Caki2 (cell line): ENCODE measurements at places on chromosomes 2 and 18.
A peak's percentile ranks its signal among the peaks of the same experiment; 100 is the strongest.

GRCh38 chr2:106705877-106706276, 180.1 kb downstream of the ST6GAL2 start:
- no peak for DNase-seq

DNA sequence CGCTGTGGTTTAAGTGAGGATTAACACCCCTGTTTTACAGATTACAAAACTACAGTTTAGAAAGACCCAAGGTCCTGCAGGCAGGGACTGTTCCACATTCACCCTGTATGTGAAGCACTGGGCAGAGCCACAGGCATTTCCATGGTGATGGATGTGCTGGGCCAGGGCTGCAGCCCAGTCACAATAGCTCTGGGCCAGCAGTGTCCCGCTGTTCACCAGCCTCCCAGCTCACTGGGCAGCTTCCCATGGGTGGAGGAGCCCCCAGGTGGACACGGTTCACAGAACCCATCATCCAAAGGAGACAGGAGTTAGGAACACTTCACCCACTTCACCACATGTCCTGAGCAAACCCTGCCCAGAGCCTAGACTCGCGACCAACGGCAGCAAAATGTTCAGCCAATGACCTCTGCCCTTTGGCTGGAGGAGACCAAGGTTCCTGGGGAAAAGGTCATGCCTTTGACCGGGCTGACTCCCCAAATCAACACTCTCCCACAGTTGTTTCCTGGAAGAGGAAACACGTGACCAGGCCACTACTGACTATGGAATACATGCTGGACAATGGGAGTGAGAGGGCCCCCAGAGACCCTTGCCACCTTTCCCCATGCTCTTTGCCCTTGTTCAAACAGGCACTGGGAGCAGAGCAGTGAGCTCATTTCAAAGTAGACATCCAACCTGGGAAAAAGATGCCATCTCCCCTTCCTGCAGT, 28.0 kb upstream of the SLC35F6 start:
- no peak for DNase-seq

GRCh38 chr18:13287372-13287771, 68.8 kb downstream of the LDLRAD4 start:
- no peak for DNase-seq

DNA sequence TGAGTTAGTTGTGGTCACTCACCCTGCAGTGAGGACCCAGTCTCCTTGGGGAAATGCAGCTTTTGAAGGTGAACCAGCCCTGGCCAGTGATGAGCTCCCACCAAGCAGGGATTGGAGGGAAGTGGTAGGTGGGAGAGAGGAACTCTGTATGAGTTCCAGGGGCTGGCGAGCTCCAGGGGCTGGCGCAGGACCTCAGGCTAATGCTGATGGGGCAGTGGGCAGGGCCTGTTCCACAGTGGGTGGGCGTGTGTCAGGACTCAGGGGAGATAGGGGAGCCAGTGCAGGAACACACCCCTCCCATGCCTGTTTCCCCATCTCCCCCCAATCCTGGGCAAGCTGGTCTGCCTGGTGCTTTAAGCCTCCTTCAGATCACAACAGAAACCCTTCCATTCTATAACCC, 208.4 kb downstream of the DYSF start:
- DNase-seq = no peak

- DNase-seq = no peak
Measured at GRCh38 chr2:95334916-95335641, 37.9 kb downstream of the KCNIP3 start.

GRCh38 chr2:30314981-30315380, 83.6 kb downstream of the LBH start:
- no peak for DNase-seq

GRCh38 chr2:113156278-113157117, 17.3 kb upstream of the PSD4 start:
- DNase-seq = peak; percentile 42

DNA sequence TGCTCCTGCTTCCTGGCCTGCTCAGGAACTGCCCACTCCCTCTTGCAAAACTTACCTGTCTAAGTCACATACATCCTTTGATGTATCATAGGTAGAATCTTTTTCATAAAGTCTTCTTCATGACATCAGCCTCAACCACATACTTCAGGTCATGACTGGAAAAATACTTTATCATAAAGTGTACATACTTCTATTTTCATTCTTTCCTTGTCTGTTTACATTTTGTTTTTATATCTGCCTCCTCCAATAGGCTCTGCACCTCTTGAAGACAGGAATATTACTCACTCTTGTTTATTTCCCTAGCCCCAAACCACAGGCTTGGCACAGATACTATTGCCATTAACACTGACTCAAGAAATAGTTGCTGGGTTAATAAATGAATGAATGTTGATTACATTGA, 43.6 kb upstream of the ZNF804A start:
- DNase-seq = peak; percentile 5

- DNase-seq = peak; percentile 36
Measured at GRCh38 chr2:12587729-12588522, 128.8 kb upstream of the TRIB2 start.

- DNase-seq = peak; percentile 70
Measured at GRCh38 chr2:9099341-9099751, 95.9 kb upstream of the MBOAT2 start.

GRCh38 chr2:42328923-42329322, 32.1 kb downstream of the COX7A2L start:
- DNase-seq = no peak

GRCh38 chr2:238176613-238177012, 17.8 kb downstream of the ERFE start:
- DNase-seq = no peak

GRCh38 chr2:191374366-191374765, 129.2 kb downstream of the MYO1B start:
- DNase-seq = no peak

GRCh38 chr2:223000872-223001796, 50.9 kb upstream of the KCNE4 start:
- no peak for DNase-seq

GRCh38 chr2:83587309-83587708, 871.8 kb downstream of the SUCLG1 start:
- DNase-seq = no peak

- DNase-seq = peak; percentile 83
Measured at GRCh38 chr2:145800151-145801091, 1280.5 kb upstream of the ZEB2 start.

DNA sequence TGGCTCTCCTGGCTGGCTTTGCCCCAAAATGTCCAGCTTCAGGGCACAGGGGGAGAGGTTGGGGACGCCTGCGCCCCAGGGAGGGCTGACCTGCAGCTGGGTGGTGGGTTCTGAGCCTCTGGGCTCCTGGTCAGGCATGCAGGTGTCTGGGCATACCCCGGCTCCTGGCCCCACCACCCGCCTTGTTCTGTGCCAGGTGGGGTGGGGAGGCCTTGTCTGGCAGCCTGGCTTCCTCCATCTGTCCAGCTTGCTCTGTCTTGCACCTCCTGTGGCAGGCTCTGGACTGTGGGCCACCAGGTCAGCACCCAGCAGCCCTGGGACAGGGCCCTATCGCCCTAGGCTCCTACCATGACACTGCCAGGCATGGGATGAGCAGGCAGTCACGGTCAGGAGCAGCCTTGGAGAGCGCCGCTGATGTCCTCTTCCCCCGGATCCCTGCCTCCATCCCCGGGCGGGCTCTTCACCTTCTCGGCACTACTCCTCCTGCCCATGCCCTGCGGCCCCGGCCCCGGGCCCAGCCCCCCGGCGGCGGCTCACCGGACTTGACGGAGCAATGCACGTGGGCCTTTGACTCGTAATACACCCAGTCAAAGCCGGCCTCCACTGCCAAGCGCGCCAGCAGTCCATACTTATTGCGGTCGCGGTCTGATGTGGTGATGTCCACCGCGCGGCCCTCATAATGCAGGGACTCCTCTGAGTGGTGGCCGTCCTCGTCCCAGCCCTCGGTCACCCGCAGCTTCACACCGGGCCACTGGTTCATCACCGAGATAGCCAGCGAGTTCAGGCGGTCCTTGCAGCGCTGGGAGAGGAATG, 3.6 kb downstream of the IHH start:
- no peak for DNase-seq

DNA sequence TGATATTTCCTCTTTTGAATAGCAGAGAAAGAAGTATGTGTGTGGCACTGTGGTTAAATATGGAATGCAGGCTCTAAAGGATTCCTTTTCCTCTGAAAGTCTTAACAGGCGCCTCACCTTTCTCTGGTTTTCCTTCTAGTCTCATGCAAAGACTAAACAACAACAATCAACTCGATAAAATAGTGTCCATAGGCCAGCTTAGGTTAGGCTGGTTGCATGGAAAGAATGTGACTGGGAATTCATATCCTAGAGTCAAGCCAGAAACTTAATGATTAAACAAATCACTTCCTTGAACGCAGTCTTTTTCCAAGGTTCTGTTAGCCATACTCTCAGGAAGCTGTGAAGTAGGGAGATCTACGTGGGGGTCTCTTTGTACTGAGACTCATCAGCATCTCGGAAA, 800.8 kb upstream of the ID2 start:
- peak; percentile 44 for DNase-seq

- no peak for DNase-seq
Measured at GRCh38 chr2:143375384-143375880, 246.2 kb downstream of the ARHGAP15 start.

DNA sequence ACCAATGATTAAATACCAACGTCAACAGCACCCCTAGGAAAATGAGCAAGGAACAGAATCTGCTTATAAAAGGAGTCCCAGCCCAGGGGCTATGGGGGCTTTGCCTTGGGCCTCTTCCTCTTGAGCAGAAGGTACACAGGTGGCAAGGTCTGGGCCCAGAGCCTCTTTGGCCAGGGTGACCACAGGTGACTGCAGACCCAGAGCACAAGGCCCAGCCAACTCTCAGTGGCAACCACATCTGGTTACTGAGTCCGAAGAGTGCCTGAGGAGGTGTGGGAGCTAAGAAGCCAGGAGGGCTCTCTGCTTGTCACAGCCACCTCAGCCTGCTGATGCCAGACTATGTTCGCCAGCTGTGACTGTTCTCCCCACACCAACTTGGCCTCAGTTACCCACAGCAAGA, 34.3 kb upstream of the CHN1 start:
- DNase-seq = no peak

GRCh38 chr2:173996766-173997165, 31.6 kb upstream of the SP3 start:
- no peak for DNase-seq

DNA sequence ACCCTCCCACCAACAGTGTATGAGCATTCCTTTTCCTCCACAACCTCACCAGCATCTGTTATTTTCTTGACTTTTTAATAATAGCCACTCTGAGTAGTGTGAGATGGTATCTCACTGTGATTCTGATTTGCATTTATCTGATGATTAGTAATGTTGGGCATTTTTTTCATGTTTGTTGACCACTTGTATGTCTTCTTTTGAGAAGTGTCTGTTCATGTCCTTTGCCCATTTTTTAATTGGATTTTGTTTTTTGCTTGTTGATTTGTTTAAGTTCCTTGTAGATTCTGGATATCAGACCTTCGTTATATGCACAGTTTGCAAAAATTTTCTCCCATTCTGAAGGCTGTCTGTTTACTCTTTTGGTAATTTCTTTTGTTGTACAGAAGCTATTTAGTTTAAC, 59.1 kb downstream of the SP100 start:
- DNase-seq = no peak

DNA sequence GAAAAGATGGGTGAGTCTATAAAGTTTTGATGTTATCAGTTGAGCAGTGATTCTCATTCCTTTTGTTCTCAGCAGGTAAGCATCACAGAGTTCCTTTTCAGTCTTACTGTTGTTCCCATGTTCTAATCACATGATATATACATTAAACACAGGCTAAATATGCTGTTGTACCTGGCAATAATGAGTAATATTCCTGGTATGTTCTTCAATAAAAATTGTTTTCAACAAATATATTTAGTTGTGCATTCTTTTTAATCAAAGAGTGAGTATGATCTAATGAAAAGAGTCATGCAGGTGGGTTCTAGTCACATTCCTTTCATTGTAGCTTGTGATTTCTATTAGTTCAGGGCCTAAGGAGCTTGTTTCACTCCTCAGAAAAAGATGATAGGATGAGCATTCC, 288.3 kb upstream of the NETO1 start:
- no peak for DNase-seq

DNA sequence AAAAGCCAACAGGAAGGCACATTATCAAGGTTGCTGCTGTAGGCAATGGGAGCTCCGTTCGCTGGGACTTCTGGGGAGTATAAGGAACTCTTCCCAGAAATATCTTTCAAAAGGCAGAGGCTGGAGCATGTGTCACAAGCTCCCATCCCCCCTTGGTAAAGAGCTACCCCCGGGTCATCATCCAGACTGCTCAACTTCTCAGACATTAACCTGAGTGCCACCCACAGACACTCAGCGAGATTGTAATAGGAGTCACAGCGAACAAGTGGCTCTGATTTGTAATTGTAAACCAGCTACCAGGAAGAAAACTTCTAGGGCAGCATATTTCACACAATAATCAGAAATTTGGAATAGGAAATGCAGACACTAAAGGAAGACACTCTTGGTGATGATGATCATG, 290.2 kb upstream of the PARD3B start:
- no peak for DNase-seq

- no peak for DNase-seq
Measured at GRCh38 chr2:86783615-86784339, 6.9 kb downstream of the CD8A start.

GRCh38 chr2:239042046-239042445, 194.2 kb downstream of the TWIST2 start:
- no peak for DNase-seq

DNA sequence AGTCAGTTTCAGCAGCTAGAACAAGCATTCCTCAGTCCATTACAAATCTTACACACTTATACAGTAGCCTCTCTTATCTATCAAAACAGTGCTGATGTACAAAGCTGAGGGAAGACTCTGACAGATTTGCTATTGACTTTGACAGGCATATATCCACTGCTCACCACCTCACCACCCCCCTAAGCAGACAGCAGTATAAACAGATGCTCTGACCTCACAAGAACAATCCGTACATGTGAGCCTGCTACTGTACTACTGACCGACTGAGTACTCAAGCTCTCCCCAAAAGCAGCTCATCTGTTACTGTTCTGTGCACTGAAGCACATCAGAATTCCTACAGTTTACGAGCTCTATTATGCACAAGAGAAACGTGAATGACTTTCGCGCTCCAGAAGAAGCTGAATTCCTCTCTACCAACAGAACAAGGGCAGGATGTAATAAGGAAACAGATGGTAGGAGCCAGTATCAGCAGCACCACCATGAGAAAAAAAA, 95.6 kb upstream of the PDE1A start:
- DNase-seq = peak; percentile 57

- DNase-seq = no peak
Measured at GRCh38 chr2:20868377-20868776, 45.5 kb upstream of the LDAH start.

- peak; percentile 25 for DNase-seq
Measured at GRCh38 chr18:4106407-4107033, 348.6 kb downstream of the DLGAP1 start.

- no peak for DNase-seq
Measured at GRCh38 chr2:206442474-206442832, 879 bp upstream of the ADAM23 start.

GRCh38 chr2:226477221-226478108, 322.2 kb downstream of the IRS1 start:
- no peak for DNase-seq

GRCh38 chr2:203859030-203859789, 8.4 kb upstream of the CTLA4 start:
- no peak for DNase-seq

- DNase-seq = no peak
Measured at GRCh38 chr18:27608174-27608573, 423.1 kb upstream of the CHST9 start.
